Progenitor cell of endocrine pancreas (in vitro differentiated cells): ENCODE measurements at places on chromosomes 16 and 17. TPM values are rescaled to one million over a fixed set of nuclear protein-coding genes. Genes with fewer than 3 reads are reported as not detected.

DNA sequence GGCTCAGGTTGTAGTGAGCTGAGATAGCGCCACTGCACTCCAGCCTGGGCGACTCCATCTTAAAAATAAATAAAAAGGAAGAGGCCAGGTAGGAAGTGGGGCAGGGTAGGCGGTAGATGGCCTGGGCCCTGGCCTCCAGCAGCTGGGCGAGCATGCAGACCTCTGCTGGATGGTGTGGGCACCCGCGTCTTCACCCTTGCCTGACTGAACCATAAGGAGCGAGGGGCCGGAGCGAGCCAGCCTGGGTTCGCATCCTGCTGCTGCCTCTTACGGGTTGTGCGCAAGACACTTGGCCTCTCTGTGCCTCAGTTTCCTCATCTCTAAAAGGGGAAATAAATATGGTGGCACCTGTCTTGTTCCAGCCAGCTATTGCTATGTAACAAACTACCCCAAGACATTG, 146.1 kb upstream of the GSE1 start:
- H3K4me3 ChIP-seq = no peak overlapping the region
- no peak overlapping the region for H3K27ac ChIP-seq
- H3K4me1 ChIP-seq = peaks cover 21% of the 10 kb centered on the region
- DNase-seq = no peak
- H3K27me3 ChIP-seq = peaks cover 18% of the 10 kb centered on the region

GRCh38 chr16:70158261-70158939, 15.2 kb upstream of the CLEC18C start:
- no peaks in the 10 kb centered on the region for H3K4me1 ChIP-seq
- no peaks in the 10 kb centered on the region for H3K27me3 ChIP-seq
- no peak overlapping the region for H3K4me3 ChIP-seq
- no peak overlapping the region for H3K27ac ChIP-seq

Gene SLC13A2
- 0.29 and 0.31 TPM in 2 replicates for total RNA-seq

Gene SPIRE2
- total RNA-seq = 24.2 TPM in 2 replicates

GRCh38 chr16:26316683-26317464, 625.1 kb downstream of the HS3ST4 start:
- no peak overlapping the region for H3K27ac ChIP-seq
- H3K4me1 ChIP-seq = no peaks in the 10 kb centered on the region
- peak; percentile 47 for DNase-seq
- no peak overlapping the region for H3K4me3 ChIP-seq
- H3K36me3 ChIP-seq = no peaks in the 10 kb centered on the region

Gene CTRB1
- total RNA-seq = not detected in 2 replicates

DNA sequence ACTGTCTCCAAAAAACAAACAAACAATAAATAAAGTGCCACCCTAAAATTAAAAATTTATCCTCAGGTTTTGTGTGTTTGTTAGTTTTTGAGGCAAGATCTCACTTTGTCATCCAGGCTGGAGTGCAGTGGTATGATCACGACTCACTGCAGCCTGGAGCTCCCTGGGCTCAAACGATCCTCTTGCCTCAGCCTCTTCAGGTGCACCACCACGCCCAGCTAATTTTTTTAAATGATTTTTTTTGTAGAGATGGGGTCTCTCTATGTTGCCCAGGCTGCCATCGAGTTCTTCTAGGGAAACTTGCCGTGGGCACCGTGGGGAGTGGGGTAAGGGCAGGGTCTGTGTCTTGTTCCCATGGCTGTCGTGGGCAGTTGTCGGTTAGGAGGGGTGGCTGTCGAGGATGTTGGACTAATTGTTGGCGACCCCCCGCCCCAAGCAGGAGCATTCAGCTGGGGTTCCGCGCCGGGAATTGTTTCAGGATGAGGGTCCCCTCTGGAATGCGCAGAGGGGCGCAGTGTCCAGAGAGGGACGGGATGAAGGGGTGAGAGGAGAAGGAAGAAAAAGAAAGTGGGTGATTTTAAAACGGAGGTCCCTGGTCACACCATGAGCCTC, 1.1 kb upstream of the RNF213 start:
- DNase-seq = no peak
- H3K27me3 ChIP-seq = peaks cover 9% of the 10 kb centered on the region
- peaks cover 15% of the 10 kb centered on the region for H3K4me1 ChIP-seq

Gene CSNK2A2
- total RNA-seq = 99.9 and 101 TPM in 2 replicates

GRCh38 chr16:81315271-81316175, 761 bp downstream of the GAN start:
- peak overlapping the region; percentile 89 for H3K27ac ChIP-seq
- peak; percentile 36 for DNase-seq
- no peaks in the 10 kb centered on the region for H3K36me3 ChIP-seq
- H3K4me1 ChIP-seq = peaks cover 20% of the 10 kb centered on the region
- H3K27me3 ChIP-seq = no peaks in the 10 kb centered on the region

Gene MYH8
- not detected in 2 replicates for total RNA-seq

DNA sequence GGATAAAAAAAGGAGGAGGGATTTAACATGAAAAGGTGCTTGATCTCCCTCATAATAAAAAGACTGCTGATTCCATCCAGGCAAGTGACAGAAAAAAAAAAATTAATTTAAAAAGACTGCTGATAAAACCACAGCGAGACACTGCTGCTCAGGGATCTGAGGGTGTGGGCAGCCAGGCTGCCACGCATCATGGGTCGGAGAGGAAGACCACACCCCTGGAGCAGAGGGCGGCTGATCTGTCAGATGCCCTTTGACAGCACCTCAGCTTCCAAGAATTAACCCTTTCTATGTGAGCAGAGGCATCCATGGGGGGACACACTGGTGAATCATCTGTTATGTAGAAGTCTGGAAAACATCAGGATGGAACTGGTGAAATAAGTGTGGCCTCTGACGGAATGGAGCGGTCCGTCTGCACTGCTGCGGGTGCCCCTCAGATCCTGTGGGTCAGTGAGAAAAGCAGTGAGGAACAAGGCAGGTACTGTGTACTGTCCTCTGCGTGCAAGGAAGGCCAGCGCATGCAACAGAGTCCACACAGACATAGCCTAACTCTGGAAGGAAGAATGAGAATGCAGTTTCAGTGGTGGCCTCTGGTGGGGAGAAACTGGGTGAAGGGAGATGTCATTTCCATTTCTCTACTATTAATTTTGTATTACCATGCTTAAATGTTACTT, 19.8 kb downstream of the MAPT start:
- H3K27me3 ChIP-seq = peaks cover 33% of the 10 kb centered on the region
- no peak overlapping the region for H3K4me3 ChIP-seq
- H3K36me3 ChIP-seq = peaks cover 1% of the 10 kb centered on the region
- no peak overlapping the region for H3K27ac ChIP-seq
- H3K4me1 ChIP-seq = no peaks in the 10 kb centered on the region

- no peak for DNase-seq
- H3K27me3 ChIP-seq = no peaks in the 10 kb centered on the region
- H3K36me3 ChIP-seq = no peaks in the 10 kb centered on the region
- peaks cover 18% of the 10 kb centered on the region for H3K4me1 ChIP-seq
- no peak overlapping the region for H3K27ac ChIP-seq
Observed at GRCh38 chr16:47732523-47733111, 271.5 kb downstream of the PHKB start.

DNA sequence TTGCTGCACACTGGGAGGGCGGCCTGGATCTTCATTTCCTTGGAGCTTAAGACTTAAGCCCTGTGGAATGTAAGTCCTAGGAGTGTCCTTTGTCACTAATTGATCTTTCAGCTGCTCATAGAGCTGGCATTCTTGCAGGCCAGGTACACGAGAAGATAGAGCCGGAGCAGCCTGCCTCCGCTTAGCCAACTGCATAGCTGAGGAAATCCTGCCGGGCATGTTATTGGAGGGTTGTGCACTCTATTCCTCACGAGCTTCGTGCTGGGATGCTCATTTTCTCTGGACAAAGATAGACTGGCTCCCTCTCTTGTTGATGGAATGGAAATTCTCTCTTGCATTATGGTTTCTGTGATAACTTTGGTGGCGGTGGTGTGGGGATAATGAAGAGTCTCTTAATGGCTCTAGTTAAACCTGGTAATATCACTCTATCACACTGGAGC, 76.9 kb downstream of the RPA1 start:
- peaks cover 12% of the 10 kb centered on the region for H3K4me1 ChIP-seq
- H3K36me3 ChIP-seq = no peaks in the 10 kb centered on the region
- H3K27me3 ChIP-seq = peaks cover 37% of the 10 kb centered on the region
- DNase-seq = no peak

GRCh38 chr17:65772989-65773388, 211.5 kb upstream of the AXIN2 start:
- no peak overlapping the region for H3K27ac ChIP-seq
- no peak for DNase-seq
- peaks cover 2% of the 10 kb centered on the region for H3K4me1 ChIP-seq
- H3K27me3 ChIP-seq = no peaks in the 10 kb centered on the region

GRCh38 chr17:1808644-1809043, 21.1 kb downstream of the SMYD4 start:
- H3K27me3 ChIP-seq = no peaks in the 10 kb centered on the region
- no peaks in the 10 kb centered on the region for H3K4me1 ChIP-seq
- peaks cover 15% of the 10 kb centered on the region for H3K36me3 ChIP-seq

GRCh38 chr17:76726776-76727718, at the start of gene METTL23:
Gene METTL23 (plus strand): TSS chr17:76726839. CDS start chr17:76729711, 2,872 bp downstream.
- peak within 1 kb of the TSS; percentile 95 for H3K4me3 ChIP-seq
- H3K27ac ChIP-seq = peak within 1 kb of the TSS; percentile 98
- H3K36me3 ChIP-seq = peaks cover 7% of the 10 kb centered on the region
- DNase-seq = peak; percentile 70
- H3K27me3 ChIP-seq = no peaks in the 10 kb centered on the region

DNA sequence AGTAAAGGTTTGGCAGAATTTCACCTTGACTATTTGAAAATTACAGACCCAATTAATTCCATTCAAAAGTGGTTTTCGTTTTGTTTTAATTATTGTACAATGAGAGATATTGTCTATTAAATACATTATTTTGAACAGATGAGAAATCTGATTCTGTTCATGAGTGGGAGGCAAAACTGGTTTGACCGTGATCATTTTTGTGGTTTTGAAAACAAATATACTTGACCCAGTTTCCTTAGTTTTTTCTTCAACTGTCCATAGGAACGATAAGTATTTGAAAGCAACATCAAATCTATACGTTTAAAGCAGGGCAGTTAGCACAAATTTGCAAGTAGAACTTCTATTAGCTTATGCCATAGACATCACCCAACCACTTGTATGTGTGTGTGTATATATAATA, 72.6 kb downstream of the CDK12 start:
- DNase-seq = no peak
- H3K4me3 ChIP-seq = no peak overlapping the region
- H3K36me3 ChIP-seq = peaks cover 9% of the 10 kb centered on the region
- peaks cover 17% of the 10 kb centered on the region for H3K4me1 ChIP-seq

DNA sequence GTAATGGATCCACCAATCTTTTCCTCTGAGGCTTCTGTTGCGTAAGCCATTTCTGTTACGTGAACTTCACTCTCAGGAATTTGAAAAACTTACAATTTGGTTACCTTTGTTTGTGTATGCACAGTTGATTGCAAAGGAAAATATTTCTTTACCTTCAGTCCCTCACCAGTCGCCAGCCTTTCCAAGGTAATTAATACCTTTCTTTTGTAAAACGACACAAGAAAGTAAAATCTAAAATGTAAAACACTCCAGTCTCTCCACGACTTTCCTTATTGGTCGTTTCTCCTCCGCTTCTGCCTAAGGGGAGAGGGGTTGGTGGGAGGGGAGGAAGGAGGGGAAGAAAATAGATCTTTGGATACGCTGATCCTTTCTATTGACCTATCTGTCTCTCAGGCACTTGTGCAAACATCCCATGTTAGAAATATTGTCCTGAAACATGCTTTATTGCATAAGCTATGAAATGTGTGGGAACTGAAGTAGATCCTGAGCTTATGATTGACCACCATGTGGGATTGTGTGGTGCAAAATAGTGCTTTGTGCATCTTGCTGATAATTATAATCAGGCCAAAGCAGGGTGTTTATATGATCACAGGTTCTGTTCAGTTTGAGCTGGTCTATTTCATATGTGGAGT, 32.4 kb upstream of the EFCAB13 start:
- peaks cover 3% of the 10 kb centered on the region for H3K27me3 ChIP-seq
- no peak overlapping the region for H3K4me3 ChIP-seq
- H3K27ac ChIP-seq = no peak overlapping the region
- H3K36me3 ChIP-seq = no peaks in the 10 kb centered on the region
- peaks cover 2% of the 10 kb centered on the region for H3K4me1 ChIP-seq
- no peak for DNase-seq

GRCh38 chr16:29789775-29790182, 772 bp upstream of the KIF22 start:
- peak overlapping the region; percentile 99 for H3K4me3 ChIP-seq
- DNase-seq = no peak
- H3K4me1 ChIP-seq = peaks cover 29% of the 10 kb centered on the region
- H3K36me3 ChIP-seq = peaks cover 4% of the 10 kb centered on the region
- H3K27me3 ChIP-seq = no peaks in the 10 kb centered on the region

Gene RND2
- total RNA-seq = 12.4 and 14.6 TPM in 2 replicates
